ENCODE measurements at places on chromosomes 3 and 15.

GRCh38 chr15:59148153-59148833 lies 43.3 kb downstream of the CCNB2 start:
- DNase-seq = no peak

- peak; percentile 1 for DNase-seq
These were observed 28.8 kb upstream of the CCDC50 start for GRCh38 chr3:191300422-191300821.

GRCh38 chr3:7752005-7752404 lies 749.6 kb upstream of the LMCD1 start:
- DNase-seq = no peak

- no peak for DNase-seq
These were observed 3.2 kb upstream of the CNOT10 start for GRCh38 chr3:32681811-32682210.

GRCh38 chr3:45964139-45964538 lies 20.9 kb downstream of the CXCR6 start:
- no peak for DNase-seq

GRCh38 chr3:54243056-54243931 lies 120.9 kb downstream of the CACNA2D3 start:
- no peak for DNase-seq

DNA sequence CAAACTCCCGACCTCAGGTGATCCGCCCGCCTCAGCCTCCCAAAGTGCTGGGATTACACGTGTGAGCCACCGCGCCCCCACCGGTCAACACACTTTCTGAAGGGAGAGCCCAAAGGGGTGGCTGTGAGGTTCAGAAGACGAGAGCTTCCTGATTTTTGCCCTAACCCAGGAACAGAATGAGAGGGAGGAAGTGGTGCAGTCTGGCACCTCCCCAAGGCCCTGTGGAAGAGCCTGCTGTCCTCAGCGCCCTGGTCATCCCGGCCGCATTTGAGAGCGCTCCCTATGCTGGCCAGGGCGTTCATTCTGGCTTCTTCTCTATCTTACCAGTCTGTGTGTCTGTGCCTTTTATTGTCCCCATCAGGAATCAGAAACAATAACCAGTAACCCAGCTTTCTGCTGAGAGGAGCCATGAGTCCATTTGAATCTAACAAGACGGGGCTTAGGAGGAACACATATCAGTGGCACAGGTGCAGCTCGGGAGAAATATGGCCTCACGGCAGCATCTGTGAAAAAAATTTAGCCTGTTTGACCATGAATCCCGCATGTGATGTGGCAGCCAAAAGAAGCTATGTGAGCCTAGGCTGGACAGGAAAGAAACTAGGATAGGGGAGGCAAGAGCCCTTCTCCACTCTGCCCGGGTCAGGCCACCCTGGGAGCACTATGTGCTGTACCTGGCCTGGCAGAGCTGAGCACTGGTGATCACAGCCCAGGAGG lies 12.9 kb downstream of the BDH1 start:
- no peak for DNase-seq

- no peak for DNase-seq
These were observed 43.4 kb downstream of the HDGFL3 start for GRCh38 chr15:83164111-83164770.

DNA sequence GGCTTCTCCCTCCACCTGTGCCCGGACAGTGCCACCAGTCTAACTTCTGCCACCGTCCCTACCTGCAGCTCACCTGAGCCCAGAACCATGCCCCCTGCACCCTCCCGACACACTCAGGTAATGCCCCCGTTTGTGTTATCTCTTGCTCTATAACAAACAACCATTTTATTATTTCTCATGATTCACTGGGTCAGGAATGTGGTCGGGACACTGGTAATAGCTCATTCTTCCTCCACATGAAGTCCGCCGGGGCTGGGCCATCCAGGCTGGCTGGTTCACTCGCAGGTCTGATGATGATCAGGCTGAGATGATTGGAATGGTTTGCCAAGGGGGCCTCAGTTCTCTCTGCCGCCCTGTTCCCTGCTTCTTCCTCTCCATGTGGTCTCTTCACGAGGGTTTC lies 20.3 kb upstream of the NR2E3 start:
- DNase-seq = no peak

GRCh38 chr3:25041871-25042584 lies 386.0 kb upstream of the RARB start:
- DNase-seq = no peak

GRCh38 chr3:171770689-171771620 lies 39.3 kb downstream of the PLD1 start:
- DNase-seq = no peak

DNA sequence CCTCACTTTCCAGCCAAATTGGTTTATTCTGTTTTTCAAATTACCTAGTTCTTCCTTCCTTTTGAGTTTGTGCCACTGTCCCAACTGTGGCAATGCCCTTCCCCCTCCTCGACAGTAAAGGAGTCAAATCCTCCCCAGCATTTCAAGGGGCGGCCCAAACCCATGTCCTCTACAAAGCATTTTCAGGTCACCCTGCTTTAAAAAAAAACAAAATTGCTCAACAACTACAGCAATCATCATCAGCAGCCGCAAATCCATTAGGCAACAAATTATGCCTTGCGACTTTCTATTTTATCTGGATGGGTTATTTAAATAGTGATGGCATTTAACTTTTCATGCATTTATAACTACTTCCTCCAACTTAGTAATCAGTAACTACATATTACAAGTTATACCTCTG lies 32.7 kb downstream of the PLD1 start:
- no peak for DNase-seq

DNA sequence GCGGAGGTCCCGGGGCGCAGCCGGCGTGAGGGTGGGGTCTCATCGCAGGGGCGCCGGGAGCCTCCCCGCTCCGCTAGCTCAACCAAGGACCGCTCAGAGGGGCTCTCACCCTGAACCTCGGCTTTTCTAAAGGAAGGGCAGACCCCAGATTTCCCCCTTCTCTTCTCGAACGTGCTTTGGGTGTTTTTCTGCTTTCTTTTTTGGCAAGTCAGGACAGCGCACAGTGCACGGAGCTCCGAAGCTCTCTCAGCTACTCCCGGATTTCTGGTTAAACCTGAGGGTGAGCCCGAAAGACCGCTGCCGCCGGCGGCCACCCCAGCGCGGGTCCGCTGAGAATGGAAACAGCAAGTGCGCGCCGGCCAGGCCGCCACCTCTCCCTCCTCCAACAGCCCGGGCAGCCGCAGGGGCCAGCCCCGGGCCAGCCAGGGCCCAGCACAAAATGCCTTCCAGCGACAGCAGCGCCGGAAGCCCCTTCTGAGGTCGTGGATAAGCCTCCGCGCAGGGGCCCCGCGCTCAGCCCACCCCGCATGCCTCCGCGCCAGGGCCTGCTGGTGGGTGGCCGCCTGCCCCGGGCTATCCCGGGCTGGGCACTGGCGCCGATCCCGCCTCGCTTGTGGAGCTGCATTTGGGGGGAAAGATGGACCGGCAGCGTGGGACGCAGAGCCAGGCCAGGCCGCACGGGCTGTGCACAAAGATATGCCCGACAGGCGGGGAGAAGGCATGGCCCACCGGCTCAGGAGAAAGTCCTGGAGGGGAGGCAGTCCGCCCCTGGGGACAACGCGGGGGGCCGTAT lies 8.2 kb upstream of the OCA2 start:
- no peak for DNase-seq

GRCh38 chr3:69011096-69011730 lies 2.3 kb downstream of the EOGT start:
- DNase-seq = no peak

GRCh38 chr15:31338318-31338878 lies 11.8 kb downstream of the KLF13 start:
- no peak for DNase-seq

DNA sequence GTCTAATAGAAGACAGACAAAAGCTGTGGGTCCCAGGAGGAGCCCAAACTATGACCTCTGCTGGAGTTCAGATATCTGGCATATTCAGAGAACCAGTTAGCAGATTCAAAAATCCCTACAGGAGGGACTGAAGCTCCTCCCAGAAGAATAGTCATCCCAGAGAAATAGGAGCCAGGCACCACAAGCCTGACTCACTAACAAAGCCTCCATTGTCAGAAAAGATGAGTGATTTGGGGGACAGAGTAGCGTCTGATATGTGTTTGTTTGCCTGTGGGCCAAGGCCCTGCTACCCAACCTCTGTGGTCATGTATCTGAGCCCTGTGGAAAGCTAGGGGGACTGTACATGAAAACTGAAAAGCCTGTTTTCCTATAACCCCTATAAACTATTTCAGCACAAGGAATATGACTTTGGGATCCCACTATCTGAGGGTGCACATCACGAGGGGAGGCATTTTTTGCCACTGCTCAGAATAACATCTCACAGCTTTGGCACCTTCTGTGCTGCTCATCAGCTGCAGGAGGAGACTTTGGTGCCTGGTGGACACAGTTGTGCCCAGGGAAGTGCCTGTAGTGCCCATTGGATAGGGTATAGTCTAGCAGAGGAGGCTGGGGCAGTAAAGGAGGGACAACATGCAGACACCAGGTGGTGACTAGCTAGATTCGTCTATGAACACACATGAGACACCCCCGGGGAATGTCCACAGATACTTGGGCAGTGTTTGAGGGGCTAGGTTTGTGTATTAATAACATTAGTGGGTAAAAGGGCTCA lies 9.7 kb upstream of the LARP6 start:
- no peak for DNase-seq

DNA sequence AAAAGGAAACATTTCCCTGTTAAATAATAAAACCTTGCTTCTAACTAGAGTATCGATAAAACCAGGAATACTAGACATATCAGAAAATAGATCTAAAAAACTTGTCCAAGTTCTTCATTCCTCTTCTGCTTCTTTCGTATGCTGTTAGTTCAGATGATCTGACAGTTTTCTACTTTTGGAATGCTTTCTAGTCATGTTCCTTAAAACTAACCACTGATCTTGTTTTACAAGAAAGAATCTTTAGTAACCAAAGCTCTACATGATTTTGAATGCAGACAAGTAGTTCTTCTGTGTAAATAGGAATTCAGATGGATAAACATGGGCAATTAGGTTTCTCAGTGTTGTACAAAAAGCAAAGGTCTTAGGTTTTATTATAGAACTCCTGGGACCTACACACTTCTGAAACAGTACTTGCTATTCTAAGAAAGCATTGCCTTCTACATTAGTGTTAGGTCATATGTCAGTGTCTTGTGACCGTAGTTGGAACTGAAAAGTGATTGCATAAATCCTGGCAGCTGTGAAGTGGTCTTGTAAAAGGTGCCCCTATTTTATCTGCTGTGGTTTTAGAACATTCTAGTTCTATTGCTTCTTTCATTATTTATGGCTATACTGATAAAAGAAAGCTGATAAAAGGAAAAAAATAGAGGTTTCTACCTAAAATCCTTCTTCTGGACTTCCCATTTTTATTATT lies 40.7 kb downstream of the SNRK start:
- DNase-seq = no peak

GRCh38 chr3:131020122-131020693 lies 6.4 kb downstream of the ASTE1 start:
- no peak for DNase-seq

- no peak for DNase-seq
These were observed 129.6 kb upstream of the GPR149 start for GRCh38 chr3:154559623-154560022.

DNA sequence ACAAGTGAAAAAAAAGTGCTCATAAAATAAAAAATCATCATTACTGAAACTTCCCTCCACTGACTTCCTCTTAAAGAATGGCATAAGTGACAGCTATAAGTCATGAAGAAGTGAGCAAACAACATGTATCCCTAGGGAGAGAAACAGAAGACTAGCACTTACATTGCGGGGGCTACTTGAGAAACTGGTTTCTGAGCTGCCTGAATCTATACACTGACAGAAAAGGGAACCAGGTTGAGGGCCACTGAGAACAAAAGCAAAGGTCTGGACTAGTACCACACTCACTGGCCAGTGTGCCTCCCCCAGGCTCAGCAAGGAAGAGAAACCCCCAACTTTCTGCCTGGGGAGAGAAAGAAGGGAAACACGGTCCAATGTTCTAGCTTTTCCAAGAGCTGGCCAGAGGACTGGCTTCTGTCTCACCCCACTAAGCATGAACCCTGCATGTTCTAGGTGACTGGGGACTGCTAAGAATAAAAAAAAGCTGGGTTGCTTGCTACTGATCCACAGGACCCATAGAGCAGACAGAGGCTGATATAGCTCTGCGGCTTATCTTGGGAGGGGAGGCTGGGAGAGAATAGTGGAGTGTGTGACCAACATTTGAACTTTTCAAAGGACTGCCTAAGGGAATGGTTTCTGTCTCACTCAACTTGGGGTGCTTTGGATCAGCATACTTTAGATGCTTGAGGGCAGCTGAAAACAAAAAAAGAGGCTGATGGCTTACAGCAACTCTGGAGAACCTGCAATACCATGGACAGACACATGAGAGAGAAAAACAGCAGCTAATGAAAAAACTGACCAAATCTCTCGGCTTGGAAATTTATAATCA lies 8.1 kb downstream of the RAD18 start:
- DNase-seq = no peak

GRCh38 chr3:13833506-13834257 lies 46.2 kb downstream of the WNT7A start:
- no peak for DNase-seq

- no peak for DNase-seq
These were observed 1460.4 kb upstream of the ALCAM start for GRCh38 chr3:103906304-103906703.

DNA sequence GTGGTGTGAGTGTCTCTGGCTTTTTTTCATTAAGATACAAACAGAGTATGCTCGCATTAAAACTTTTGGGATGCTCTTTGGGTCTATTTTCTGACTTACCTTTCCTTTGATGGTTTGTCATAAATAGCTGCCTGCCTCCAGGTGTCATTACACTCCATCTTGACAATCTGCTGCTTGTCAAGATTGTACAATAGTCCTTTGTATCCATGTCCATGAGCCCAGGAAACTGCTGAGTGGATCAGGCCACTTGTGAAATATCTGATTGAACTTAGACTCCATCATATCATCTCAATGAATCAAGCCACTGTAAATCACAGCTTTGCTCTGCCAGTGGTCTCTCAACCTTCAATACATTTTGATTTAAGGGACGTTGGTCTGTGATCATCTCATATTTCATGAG lies 135.2 kb downstream of the ECT2 start:
- no peak for DNase-seq

DNA sequence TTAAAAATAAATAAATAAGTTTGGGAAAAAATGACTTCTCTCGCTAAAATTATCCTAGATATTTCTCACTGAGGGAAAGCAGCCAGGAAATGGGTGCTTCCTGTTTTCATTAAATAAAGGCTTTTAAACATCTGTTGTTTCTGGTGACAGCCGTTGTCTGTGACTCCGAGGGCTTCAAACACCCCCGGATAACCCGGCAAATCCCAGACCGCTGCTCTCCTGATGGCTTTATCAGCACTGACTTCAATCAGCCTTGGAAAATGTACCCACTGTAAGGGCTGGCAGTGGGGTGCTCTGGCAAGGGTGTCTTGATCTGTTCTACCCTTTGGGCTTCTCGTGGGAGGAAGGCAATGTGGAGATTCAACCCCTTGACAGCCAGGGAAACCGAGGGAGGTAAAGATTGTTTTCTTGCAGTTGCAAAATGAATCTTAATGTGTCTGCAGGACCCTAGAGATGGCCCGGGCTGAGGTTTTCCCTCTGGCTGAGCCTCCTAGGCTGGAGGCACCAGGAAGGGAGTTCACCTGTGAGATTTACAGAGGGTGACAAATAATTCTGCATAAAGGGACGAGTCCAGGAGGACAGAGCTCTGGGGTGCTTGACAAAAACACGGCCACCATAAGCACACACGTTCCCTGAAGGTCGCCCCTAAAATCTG lies 33.6 kb upstream of the SEC13 start:
- no peak for DNase-seq

- peak; percentile 46 for DNase-seq
These were observed 1.9 kb upstream of the PLCD1 start for GRCh38 chr3:38031022-38031994.
